ENCODE measurements at places on chromosomes 5 and 9. TPM values are rescaled to one million over a fixed set of nuclear protein-coding genes. Genes with fewer than 3 reads are reported as not detected.
A peak's percentile ranks its signal among the peaks of the same experiment; 100 is the strongest.

OR2V2 gene
- total RNA-seq = not detected

IFNA13 gene
- total RNA-seq = not detected

CDC25C gene
- total RNA-seq = 11.5 TPM

DNA sequence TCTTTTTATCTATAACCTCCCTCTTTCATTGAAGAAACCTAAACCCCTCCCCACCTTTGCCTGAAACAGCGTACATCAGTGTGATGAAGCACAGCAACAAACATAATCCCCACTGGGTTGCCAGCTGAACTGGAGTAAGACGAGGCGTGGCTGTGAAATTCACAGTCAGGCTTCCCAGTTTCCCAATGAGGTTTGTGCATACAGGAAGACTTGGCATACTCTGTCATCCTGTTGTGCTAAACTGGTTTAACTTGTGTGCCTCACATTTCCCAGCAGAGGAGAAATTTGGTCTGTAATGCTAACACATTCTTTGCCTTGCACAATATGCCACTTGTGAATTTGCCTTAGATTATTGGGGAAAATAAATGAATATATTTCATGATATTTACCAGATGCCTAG is 121.5 kb downstream of the SV2C start:
- ATAC-seq = no peak

DNA sequence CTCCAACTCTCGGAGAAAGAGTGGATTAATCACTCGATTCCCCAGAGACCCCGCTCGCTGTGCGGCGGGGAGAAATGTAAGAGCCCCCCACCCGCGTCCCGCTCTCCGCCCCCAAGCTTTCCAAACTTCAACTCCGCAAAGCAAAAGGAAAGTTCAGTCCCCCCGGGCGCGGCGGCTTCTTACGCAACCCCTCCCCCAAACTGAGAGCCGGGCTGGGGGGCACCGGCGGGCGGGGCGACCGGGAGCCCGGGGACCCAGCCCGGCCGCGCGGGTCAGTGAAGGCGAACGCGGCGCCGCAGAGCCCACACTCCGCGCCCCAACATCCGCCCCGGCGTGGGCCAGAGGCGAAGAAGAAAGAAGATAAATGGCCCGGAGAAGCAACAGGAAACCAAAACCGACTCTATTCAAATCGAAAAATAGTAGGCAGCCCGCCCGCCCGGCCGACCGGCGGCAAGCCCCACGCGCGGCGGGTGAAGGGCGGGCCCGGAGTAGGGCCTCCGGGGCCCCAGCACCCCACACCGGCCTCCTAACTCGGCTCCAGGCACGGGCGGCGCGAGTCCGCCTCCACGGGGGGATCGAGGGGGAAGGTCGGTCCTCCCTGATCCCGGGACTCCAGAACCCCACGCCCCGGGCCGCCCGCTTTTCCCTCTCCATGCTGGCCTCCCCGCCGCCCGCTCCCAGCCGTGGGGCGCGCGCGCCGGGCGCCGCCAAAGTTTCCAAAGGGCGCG is 720 bp downstream of the NOTCH1 start:
- ATAC-seq = peak; percentile 47

DNA sequence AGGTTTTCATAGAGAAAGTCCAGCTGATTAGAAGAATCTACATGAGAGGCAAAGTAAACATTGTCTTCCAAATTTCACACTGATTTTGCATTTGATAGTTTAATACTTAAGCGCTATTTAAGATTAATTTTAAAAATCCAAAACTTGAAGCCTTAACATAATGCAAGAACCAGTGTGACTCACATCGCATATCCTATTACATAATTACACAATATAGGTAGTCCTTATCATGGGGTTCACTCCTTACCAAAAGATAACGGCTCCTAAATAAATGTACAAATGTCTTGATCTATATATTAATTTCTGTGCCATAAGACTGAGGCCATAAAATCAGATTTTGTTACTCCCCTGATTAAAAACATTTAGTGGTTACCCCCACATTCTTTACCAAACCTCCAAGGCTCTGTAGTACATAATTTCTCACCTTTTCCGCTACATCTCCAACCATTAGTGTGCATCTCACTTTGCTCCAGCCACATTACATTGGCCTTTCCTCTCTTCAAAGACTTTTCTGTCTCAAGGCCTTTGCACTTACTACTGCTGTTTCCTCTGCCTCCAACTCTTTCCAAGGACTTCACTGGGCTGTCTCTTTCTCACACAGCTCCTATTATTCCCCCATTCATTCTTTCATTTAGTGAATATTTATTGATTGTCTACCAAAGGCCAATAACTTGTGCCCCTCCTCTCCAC is 1.0 kb downstream of the RIOK2 start:
- ATAC-seq = no peak

- no peak for ATAC-seq
Observed at GRCh38 chr9:114607671-114608524, 3.2 kb upstream of the TMEM268 start.

- no peak for ATAC-seq
Observed at GRCh38 chr9:113946496-113947115, 70.5 kb downstream of the ZNF618 start.

- ATAC-seq = no peak
Observed at GRCh38 chr5:60765019-60765709, 65.2 kb upstream of the DEPDC1B start.

Data from activated T-helper 17 cell treated with anti-CD3 and anti-CD28 coated beads, Interleukin-2, amount 50 U/mL, for 72 hours (primary cell).